ENCODE measurements at places on chromosomes 3 and 15. TPM values are rescaled to one million over a fixed set of nuclear protein-coding genes. Genes with fewer than 3 reads are reported as not detected.

GRCh38 chr15:94858449-94858848 lies 627.1 kb downstream of the MCTP2 start:
- no peaks in the 10 kb centered on the region for H3K27me3 ChIP-seq
- H3K4me1 ChIP-seq: no peaks in the 10 kb centered on the region
- no peak overlapping the region for H3K4me3 ChIP-seq
- no peak for DNase-seq

DNA sequence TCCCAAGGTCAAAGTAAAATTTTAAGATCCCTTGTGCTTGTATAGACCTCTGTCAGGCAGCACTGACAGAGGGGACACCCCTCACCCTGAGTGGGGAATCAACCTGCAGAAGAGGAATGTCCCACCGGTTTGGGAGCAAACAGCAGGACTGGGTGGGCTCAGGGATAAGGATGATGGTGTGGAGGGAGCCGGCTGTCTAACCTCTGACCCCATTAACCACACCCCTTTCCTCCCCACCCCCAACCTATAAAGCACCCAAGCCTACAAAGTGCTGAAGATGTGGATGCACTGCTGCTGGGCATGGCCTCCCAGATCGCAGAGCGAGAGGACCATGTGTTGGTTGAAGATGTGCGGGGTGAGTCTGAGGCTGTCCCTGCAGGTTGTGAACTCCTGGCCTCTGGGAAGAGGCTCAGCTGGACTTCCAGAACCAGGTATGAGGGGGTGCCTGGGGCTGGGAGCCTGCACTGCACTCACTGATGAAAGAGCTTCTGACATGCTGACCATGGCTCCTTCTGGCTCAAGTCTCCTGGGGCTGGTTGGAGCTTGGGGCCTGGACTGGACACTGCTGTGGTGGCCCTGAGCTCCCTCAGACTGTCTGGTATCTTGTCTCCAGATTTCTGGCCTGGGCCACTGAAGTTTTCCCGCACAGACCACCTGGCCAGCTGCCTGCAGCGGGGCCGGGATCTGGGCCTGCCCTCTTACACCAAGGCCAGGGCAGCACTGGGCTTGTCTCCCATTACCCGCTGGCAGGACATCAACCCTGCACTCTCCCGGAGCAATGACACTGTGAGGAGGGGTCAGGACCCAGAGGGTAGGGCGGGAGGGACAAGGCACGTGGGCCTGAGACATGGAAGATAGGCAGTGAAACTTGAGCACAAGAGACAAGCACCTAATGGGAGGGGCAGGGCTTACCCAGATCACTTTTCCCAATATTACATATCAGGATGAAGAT lies 9.3 kb downstream of the DUOX1 start:
- no peak for DNase-seq
- no peak overlapping the region for H3K4me3 ChIP-seq
- no peaks in the 10 kb centered on the region for H3K36me3 ChIP-seq

- H3K27me3 ChIP-seq: no peaks in the 10 kb centered on the region
- H3K4me3 ChIP-seq: no peak overlapping the region
- no peaks in the 10 kb centered on the region for H3K36me3 ChIP-seq
- H3K27ac ChIP-seq: peak overlapping the region; percentile 35
- no peak for DNase-seq
These were observed 7.5 kb upstream of the PHLDB2 start for GRCh38 chr3:111851511-111851954.

GRCh38 chr3:171807806-171808205 lies 2.5 kb downstream of the PLD1 start:
- H3K4me1 ChIP-seq: peaks cover 19% of the 10 kb centered on the region
- no peak overlapping the region for H3K27ac ChIP-seq
- peaks cover 31% of the 10 kb centered on the region for H3K27me3 ChIP-seq
- H3K4me3 ChIP-seq: peak overlapping the region; percentile 29

GRCh38 chr3:20760981-20761380 lies 575.0 kb upstream of the SGO1 start:
- no peaks in the 10 kb centered on the region for H3K27me3 ChIP-seq
- H3K27ac ChIP-seq: no peak overlapping the region
- no peak for DNase-seq
- H3K36me3 ChIP-seq: no peaks in the 10 kb centered on the region

GRCh38 chr15:60471314-60471713 lies 7.6 kb downstream of the ICE2 start:
- H3K4me3 ChIP-seq: no peak overlapping the region
- no peak overlapping the region for H3K27ac ChIP-seq
- H3K27me3 ChIP-seq: no peaks in the 10 kb centered on the region

DNA sequence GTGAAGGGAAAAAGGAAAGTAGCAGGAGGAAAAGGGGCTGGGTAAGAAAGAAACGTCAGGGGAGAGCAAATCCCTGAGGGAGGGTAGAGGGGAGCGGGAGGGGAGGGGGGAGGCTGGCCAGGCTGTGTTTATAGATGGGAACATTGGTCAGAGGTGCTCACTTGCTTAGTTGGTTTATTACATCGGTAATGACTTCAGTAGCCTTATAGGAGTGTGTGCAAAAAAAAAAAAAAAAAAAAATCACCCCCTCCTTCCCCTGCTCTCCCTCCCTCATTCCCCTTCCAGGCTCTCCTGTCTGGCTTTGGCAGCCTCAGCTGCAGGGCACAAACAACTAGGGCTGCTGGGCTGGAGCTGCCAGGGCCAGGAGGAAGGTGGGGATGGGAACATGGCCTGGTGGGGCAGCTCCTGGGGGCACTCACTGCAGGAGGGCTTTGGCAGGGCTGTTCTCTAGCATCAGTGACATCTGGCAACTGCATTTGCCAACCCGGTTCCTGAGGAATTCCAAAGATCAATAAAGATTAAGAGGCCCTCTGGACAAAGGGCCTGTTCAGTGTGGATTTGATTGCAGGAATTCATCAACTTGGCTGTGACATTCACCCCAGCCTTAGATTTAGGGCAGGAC lies 334.5 kb upstream of the FRG2C start:
- no peak overlapping the region for H3K4me3 ChIP-seq
- H3K36me3 ChIP-seq: no peaks in the 10 kb centered on the region
- H3K27me3 ChIP-seq: no peaks in the 10 kb centered on the region

- H3K36me3 ChIP-seq: no peaks in the 10 kb centered on the region
- no peak for DNase-seq
- no peaks in the 10 kb centered on the region for H3K4me1 ChIP-seq
- no peak overlapping the region for H3K4me3 ChIP-seq
- H3K27ac ChIP-seq: no peak overlapping the region
These were observed 17.0 kb upstream of the SENP7 start for GRCh38 chr3:101529816-101530685.

GRCh38 chr15:98614681-98615080 lies 33.7 kb upstream of the IGF1R start:
- H3K36me3 ChIP-seq: no peaks in the 10 kb centered on the region
- no peak overlapping the region for H3K27ac ChIP-seq

DNA sequence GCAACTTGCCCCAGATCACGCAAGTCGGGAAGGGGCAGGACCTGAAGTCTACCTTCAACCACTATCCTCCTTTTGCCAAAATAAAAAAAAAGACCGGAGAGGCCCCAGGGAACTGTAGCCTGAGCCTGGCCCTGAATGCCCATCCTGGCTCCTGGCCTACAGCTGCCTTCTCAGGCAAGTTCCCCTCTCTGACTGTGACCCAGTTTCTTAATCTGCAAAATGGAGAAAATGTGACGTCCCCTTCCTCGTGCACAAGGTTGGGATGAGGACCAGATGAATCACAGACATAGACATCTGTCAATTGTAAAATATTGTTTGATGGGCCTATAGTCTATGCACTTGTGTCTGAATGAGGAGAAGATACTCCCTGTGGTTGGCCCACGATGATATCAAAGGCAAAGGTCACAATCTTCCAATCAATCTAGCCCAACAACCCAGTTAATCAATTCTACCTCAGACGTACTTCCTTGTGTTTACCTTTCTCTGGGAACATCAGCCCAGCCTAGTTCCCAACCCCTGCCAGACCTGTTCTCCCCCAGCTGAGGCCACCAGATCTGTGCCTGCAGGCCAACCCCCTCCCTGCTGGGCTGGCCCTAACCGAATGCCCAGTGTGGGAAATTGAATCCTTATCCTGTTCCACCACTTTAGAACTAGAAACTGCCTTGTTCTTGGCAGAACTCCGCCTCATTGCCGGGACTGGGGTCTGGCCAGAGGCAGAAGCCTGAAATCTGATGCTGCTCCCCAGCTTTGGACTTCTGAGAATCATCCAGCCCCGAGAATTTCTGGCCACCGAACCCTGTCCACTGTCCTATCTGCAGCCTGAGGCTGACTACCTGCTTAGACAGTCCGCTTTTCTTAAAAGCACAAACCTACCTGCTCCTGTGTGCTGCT lies 101.8 kb upstream of the LIPC start:
- peaks cover 37% of the 10 kb centered on the region for H3K4me1 ChIP-seq
- H3K27me3 ChIP-seq: no peaks in the 10 kb centered on the region
- H3K4me3 ChIP-seq: no peak overlapping the region
- no peak for DNase-seq
- H3K36me3 ChIP-seq: peaks cover 3% of the 10 kb centered on the region

DNA sequence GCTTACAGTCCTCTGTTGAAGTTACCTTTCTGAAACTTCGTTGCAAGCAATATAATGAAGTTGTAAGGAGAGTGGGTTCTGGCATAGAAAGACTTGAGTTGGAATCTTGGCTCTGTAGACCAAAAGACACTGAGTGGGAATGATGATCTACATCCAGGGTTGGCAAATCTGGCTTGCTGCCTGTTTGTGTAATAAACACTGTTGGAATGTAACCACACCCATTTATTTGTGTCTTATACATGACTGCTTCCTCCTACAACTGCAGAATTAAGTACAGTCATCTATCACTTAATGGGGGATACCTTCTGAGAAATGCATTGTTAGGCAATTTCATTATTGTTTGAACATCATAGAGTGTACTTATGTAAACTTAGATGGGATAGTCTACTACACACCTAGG lies 178.4 kb upstream of the SUCLG2 start:
- no peak for DNase-seq
- H3K36me3 ChIP-seq: peaks cover 4% of the 10 kb centered on the region
- H3K4me1 ChIP-seq: no peaks in the 10 kb centered on the region
- H3K4me3 ChIP-seq: no peak overlapping the region

MEGF11 gene
- 1.0 TPM for total RNA-seq

DUOXA2 gene
- total RNA-seq: not detected

SEMA3G gene
- total RNA-seq: 5.2 TPM

MLH1 gene
- 63.6 TPM for total RNA-seq

Data from neural crest cell (in vitro differentiated cells).